Fibroblast of skin of right quadriceps (primary cell): ENCODE measurements at places on chromosomes 5 and 9.

GRCh38 chr9:91515074-91515687 is 91.5 kb upstream of the NFIL3 start:
- DNase-seq: peak; percentile 81

DNA sequence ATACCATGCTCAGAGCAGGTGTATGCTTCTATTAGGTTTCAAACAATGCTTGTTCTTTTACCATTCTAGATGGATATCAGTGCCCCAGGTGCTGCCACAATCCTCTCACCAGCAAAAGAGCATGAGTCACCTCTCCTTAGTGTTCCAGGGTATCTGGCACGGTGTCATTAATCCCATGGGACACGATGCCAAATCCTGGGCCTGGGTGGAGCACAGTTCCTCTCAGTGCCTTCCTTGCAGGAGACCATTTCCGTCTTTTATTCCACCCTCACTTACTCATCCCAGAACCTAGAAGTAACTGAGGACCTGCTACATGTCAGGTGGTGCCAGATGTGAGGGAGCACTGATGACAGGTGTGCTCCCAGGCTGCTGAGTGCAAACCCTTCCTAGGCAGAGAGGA is 1.3 kb upstream of the OR13J1 start:
- DNase-seq: no peak

DNA sequence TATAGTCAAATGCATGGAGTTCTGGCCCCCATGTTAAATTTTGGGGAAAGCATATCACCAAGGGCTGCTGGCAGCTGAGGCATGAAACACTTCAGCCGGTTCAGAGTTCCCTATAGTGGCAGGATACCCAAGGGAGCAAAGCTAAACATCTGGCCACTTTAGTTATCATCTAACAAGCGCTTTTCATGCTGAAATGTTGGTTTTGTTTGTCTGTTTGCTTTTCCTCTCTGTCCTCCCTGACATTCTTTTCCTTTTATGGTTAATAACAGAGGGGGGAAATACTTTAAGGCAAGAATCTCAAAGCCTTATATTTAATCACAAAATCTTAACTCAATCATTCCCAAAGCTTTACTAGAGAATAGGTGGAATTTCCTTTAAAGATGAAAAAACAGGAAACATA is 11.9 kb downstream of the APBA1 start:
- no peak for DNase-seq

DNA sequence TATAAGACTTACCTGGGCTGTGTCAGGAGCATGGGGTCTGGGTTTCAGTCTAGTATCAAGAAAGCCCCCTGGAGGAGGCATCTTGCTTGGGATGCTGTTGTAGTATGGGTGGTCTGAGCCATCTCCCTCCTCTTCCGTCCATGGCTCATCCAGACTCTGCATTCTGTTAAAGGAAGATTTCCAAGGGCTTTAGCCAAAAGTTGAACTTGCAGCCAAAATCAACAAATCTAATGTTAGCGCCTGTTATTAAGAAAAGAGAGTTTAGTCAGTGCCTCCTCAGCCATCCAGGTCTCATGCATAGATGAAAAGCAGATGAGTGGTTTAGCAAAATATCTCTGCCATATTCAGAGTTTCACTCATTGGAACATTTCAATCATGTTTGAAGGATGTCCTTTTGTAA is 55.6 kb downstream of the S1PR3 start:
- peak; percentile 47 for DNase-seq

GRCh38 chr9:127516835-127517607 is 65.7 kb downstream of the LRSAM1 start:
- no peak for DNase-seq

DNA sequence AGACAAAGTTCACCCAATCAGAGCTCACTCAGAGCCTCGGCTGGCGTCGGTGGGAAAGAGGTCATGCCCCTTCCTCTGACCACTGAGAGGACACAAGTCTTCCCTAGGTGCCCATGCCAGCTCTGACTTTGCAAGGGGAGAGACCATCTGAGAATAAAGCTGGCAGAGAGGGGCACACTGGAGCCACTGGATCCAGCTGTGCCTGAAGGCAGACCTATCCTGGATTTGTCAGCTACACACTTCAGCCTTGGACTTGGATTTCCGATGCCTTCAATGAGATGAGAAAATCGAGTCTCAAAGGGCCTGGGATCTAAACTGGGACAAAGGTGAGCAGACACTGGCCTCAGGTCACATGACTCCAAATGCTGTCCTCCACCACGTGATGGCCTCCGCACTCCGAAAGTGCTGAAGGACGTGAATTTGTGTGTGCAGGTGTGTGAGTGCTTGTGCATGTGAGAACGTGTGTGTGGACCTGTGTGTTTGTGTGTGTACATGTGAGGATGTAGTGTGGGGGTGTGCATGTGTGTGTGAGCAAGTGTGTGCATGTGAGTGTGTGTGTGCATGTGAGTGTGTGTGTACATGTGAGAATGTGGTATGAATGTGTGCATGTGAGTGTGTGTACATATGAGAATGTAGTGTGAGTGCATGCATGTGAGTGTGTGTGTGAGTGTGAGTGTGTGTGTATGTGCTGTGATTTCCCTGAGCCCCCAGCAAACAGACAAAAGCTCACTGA is 37.9 kb downstream of the BARX1 start:
- no peak for DNase-seq
